A549 treated with DMSO at 1 μM for 4 hours (cell line): ENCODE measurements at places on chromosomes 12 and 14. TPM values are rescaled to one million over a fixed set of nuclear protein-coding genes. Genes with fewer than 3 reads are reported as not detected.

Gene ATG2B
- total RNA-seq: 7.7 to 10.1 TPM (median 9.2 TPM) in 5 replicates

Gene TAS2R46
- total RNA-seq: 0.11 TPM in 1 of 5 replicates, not detected in the others

Gene OR4K1
- not detected in 5 replicates for total RNA-seq

Gene TCL1B
- total RNA-seq: not detected in 5 replicates

Gene METTL1
- total RNA-seq: 52.8 to 58.9 TPM (median 56.8 TPM) in 5 replicates
